Fibroblast of the aortic adventitia (primary cell): ENCODE measurements at places on chromosomes 7 and 10.

GRCh38 chr10:133324198-133324792 lies 12.4 kb downstream of the CALY start:
- peak; percentile 49 for DNase-seq

- DNase-seq: peak; percentile 70
Measured at GRCh38 chr10:88236121-88236743, 346.9 kb downstream of the RNLS start.

- no peak for DNase-seq
Measured at GRCh38 chr7:36781011-36781738, 56.9 kb upstream of the AOAH start.

DNA sequence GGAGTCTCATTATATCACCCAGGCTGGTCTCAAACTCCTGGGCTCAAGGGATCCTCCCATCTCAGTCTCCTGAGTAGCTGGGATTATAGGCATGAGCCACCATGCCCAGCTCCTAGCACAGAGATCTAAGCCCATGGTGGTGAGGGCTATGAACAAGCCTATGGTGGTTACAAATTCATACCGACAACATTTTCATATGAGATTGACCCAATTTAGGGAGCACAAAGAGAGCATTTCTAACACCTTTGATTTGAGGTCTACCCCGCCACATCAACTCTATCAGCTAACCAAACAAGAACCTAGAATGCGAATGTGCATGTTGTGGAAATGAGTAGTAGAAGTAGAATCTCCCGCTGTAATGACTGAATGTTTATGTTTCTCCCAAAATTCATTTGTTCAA lies 14.2 kb upstream of the PRF1 start:
- DNase-seq: no peak

DNA sequence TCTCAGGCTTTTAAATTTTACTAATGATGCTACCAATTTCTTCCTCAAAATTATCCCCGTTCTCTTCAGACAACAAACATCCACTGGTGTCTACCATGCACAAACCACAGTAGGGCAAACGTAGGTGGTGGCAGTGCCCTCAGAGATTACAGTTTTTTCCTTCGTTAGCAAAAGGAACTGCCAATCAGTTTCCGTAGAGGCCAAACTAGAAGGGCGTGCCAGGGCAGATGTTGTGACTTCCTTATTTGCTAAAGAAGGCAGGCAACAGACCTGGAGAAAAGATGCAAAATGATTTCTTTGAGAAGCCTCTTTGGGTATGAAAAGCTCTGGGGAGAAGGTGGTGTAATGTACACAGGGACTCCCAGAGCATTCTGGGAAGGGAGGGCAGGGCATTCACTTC lies 7.6 kb upstream of the FAM180A start:
- DNase-seq: no peak

DNA sequence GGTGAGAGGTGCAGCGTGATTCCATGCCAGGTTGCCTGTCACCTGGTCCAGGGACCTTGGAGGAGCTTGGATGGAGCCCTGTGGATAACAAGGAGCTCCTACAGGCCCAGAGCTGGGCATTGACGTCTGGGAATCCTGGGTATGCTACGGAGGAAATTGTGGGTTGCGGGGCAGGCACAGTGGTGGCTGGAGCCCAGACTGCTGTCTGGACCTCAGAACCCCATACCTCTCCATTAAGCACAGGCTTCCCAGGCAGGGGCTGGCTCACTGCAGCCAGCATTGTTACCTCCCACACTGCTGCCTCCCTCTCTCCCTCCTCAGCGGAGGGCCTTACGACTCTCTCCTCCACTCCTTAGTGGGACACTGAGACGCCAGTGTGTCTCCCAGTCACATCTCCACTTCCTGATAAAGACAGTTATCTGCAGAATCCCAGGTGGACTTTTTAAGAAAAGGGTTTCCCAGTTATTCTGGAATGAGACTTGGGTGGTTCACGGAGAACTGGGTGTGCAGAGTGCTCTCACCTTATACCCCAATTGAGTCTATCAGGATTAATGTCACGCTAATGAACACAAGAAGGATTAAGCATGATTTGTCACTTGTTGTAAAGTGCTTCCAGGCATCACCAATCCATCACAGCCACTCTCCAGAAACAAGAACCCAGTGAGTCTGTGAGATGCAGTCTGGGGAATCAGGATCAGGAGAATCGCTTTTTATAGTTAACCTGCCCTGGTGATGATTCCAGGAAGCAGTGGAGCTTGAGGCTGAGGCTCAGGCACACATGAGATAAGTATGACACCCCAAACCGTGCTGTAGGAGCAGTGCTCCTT lies 309.4 kb downstream of the RPS24 start:
- DNase-seq: no peak

GRCh38 chr10:123139521-123140163 lies 3.9 kb downstream of the HMX3 start:
- no peak for DNase-seq

DNA sequence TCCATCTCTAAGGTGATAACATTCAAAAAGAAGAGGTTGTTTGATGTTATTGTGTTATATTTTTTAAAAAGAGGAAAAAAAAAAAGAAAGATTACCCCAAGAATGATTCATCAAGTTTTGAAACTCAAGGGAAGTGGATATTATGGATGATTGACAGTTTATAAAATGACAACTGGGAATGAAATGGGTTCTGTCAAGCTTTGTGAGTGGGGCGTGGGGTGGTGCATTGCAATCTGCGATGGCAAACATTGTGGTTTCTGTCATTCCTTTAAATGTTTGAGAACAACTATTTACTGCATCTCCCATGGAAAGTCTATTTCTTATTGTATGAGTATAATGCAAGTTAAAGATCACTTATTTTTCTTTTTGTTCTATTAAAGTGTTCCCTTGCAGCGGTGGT lies 297.0 kb downstream of the CCDC3 start:
- DNase-seq: no peak

DNA sequence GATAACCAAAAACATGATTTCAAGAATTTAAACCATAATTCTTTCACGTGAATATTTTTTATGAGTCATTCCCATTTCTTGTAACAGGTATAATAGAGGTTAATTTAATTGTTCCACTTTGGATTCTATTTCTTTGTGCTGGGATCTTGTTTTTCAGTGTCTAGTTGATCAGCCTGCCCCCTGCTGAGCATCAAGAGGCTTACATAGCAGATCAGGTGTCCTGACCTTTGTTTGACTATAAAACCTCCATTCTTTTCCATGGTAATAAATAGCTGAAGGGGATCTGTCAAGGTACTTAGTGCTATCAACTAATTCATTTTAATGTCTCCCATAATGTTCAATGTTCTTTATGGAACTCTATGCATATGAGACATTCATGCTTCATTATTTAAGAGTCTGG lies 4.9 kb downstream of the COL17A1 start:
- peak; percentile 30 for DNase-seq
